NCI-H2107 (cell line): ENCODE measurements at places on chromosomes 6 and 20.

GRCh38 chr20:3922223-3922982, 33.2 kb downstream of the PANK2 start:
- no peak for DNase-seq

DNA sequence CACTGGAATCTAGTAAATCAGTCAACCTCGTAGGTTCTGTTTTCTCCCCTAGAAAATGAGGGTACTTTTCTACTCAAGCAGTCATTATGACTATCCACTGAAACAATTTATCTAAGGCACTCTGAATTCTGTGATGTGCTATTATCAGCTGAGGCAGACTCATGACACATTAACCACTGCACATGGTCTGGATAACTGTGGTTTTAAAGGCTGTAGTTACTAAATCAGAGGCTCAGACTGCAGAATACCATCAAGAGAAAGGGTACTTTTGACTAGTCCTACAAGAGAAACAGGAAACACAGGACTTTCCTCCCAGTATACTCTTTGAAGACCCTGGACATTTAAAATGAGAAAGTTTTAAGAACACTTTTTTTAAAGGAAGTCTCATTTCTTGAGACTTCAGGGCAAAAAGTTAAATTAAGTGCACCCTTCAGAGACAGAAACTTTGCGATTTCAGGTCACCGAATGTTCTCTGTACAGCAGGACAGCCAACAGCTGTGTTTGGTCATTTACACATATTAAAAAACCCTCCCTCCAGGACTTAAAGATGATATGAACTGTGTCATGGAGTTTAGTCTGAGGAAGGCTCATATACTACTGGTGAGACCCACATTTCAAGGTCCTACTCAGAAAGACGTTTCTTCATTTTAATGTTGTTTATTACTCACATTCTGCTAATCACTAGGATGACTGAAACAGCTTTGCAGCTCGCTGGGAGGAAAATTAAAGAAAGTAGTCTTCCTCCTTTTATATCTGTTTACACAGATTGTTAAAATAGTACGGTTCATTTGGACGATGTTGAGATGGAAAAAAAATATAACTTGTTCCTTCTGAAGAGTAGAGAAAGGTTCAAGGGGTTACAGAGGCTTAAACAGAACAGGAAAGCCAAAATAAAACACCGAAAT, 19.9 kb downstream of the ATXN1 start:
- DNase-seq: no peak

GRCh38 chr6:131910219-131910589, 41.0 kb downstream of the CCN2 start:
- no peak for DNase-seq

- DNase-seq: no peak
Measured at GRCh38 chr6:136404627-136405419, 115.2 kb upstream of the BCLAF1 start.

- DNase-seq: no peak
Measured at GRCh38 chr6:41392246-41392645, 56.8 kb downstream of the NCR2 start.

DNA sequence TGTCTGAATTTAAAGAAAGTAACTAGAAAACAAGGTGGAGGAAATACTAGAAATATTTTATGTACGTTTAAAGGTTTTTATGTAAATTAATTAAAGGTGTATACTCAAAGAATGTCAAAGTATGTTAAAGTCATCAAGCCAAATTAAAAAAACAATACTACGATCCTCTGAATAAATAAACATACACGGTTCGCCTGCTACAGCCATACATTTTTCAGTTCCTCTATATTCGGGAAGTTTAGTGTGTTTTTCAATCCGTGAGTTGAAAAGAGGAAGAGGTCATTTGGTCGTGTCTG, 626 bp downstream of the STX7 start:
- DNase-seq: no peak

DNA sequence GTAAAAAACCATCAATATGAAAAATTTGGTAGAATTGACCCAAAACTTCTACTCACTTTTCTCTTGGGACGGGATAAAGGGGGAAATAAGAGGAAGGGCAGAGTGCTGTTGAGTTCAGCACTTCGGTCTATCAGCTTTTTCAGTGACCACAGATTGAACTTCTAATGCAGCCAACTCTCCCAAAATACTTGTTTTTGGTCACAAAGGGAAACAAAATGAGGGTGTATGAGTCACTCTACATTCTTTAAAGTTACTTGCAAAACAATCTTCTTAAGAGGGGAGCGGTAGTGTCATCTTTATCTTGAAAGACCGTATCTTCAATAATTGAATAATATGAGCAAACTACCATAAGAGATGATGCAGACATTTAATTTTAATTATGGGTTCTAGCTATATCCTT, 661.3 kb downstream of the CD109 start:
- no peak for DNase-seq

GRCh38 chr6:69202768-69203167, 567.7 kb downstream of the ADGRB3 start:
- no peak for DNase-seq

GRCh38 chr6:158892266-158892665, 73.1 kb upstream of the EZR start:
- no peak for DNase-seq

DNA sequence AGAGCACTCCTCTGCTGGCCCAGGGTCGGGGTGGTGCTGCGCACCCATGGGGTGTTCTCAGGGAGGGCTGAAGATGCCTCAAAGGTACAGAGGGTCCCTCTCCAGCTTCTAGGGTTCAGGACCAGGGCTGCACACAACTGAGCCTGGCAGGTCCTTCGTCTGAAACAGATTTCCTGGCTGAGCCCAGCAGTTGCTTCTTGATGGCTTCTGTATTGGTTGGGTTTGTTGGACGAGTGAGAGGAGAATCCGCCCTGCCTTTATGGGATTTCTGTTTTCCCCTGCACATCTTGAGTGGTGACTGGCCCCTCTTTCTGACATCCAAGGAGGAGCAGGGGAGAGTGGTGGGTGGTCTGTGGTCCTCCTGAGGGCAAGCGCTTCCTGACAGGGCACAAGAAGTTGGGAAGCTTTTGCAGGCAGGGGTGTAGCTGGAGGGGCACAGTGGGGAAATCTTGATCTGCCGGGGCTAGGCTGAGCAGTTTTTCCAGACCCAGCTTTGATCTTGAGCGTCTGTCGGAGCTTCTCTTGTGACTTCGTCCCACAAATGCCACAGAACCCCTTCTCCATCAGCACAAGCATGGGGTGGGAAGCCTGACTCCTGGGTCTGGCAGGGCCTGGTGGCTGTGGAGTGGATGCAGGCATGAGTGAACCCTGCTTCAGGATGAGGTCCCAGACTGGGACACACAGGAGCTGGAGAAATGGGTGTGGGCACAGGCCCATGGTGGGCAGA, 116.5 kb downstream of the SYNDIG1 start:
- DNase-seq: no peak

GRCh38 chr6:39273406-39273821, 40.8 kb downstream of the KCNK17 start:
- no peak for DNase-seq

GRCh38 chr6:46473881-46474280, 17.4 kb downstream of the RCAN2 start:
- DNase-seq: no peak

GRCh38 chr20:44142413-44142812, 44.6 kb downstream of the JPH2 start:
- no peak for DNase-seq

GRCh38 chr6:4139272-4139671, 3.9 kb upstream of the ECI2 start:
- DNase-seq: no peak

GRCh38 chr6:152351742-152352141, 285.4 kb downstream of the SYNE1 start:
- DNase-seq: no peak

DNA sequence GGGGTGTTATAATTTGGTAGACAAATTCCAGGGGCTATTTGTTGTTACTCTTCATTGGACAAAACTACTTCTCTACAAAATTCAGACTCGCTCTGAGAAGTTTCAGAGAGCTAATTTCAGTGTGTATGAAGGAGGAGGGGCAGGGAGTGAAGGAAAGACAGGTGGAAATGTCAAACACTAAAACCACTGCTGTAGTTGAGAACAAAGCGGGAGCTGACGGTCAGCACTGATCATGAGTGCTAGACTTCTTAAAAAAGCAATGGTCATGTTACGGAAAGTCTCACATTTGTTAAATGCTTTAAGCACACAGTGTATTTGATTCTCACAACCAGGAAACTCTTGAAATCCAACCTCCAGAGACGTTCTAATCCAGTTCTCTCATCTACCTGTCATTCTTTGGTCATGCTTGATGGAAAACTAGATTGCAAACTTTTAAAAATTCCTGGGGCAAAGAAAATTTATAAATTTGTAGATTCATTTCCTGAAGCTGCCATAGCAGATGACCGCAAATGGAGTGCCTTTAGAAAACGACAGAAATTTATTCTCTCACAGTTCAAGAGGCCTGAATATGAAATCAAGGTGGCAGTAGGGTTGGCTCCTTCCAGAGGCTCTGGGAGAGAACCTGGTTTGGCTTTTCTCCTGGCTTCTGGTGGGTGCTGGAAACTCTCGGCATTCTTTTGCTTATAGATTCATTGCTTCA, 100.7 kb upstream of the CARMIL1 start:
- no peak for DNase-seq

- no peak for DNase-seq
Measured at GRCh38 chr20:58169450-58169849, 59.0 kb downstream of the ANKRD60 start.

DNA sequence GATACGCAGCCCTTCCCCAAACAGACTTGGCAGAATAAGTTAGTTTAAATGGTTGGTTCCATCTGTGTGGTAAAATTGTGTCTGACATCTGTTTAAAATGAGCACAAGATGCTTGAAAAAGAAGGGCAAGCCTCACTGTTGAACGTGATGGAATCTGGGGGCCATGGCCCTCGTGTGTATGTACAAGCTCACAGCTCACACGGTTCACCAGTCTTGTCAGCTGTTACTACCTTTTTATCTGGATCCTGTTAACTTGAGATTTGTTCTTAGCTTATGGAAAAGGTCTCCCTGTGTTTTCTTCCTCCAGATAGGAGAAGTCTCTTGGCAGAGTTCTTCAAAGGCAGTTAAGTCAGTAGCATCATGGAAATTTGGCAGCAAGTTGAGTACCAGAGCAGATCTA, 270.6 kb downstream of the KHDC1L start:
- DNase-seq: no peak

DNA sequence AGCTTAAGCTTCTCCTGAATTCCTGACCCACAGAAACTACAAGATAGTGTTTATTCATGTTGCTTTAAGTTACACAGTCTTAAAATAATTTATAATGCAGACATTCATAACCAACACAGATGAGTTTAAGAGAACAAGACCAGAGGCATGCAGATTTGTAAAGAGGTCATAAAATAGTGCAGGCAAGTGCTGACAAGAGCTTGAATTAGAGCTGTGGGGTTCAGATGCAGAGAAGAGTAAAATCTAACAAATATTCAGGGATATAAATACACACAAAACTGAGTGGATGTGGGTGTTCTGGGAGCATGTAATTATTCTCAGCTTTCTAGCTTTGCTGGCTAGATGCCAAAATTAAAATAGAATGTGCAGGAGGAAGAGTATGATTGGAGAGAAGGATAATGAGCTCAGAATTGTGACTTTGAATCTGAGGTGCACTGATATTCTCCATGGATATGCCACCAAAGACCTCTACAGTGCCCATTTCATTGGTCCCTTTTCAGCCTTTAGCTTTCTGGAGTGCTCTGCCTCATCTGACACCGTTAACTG, 291.9 kb upstream of the SGK1 start:
- no peak for DNase-seq

DNA sequence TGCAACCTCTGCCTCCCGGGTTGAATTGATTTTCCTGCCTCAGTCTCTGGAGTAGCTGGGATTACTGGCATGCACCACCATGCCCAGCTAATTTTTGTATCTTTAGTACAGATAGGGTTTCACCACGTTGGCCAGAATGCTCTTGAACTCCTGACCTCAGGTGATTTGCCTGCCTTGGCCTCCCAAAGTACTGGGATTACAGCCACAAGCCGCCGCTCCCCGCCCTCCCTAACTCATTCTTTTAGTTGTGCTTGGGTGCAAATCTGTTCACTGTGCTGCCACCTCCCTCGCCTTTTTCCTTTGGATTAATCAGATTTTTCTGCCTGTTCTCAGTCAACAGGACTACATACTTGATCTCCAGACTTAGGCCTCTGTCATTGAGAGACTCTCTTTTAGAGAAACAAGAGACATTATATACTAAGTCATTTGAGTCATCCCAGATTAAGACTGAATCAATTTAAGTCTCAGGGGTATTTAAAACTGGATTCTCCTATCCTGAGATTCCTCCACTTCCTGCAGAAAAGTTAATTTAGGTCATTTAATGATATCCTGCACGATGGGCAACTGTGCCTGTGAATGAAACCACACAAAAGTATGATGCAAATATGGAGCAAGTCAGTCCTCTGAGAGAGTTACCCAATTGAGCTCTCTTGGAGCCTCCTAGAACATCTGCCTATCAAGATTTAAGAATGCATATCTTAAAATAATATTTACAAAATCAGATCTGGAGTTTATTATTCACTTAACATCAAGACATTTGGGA, 136.1 kb upstream of the THEMIS start:
- no peak for DNase-seq

- DNase-seq: no peak
Measured at GRCh38 chr20:4060856-4061695, 45.7 kb upstream of the RNF24 start.

- DNase-seq: no peak
Measured at GRCh38 chr6:82365016-82365795, 1.6 kb downstream of the TPBG start.

- no peak for DNase-seq
Measured at GRCh38 chr6:153090241-153090930, 40.7 kb downstream of the RGS17 start.

GRCh38 chr20:43458422-43458924, 777 bp downstream of the SRSF6 start:
- DNase-seq: no peak

- DNase-seq: no peak
Measured at GRCh38 chr6:35496036-35496840, 641 bp downstream of the TEAD3 start.

GRCh38 chr20:13870170-13870748, 85.4 kb downstream of the NDUFAF5 start:
- no peak for DNase-seq

DNA sequence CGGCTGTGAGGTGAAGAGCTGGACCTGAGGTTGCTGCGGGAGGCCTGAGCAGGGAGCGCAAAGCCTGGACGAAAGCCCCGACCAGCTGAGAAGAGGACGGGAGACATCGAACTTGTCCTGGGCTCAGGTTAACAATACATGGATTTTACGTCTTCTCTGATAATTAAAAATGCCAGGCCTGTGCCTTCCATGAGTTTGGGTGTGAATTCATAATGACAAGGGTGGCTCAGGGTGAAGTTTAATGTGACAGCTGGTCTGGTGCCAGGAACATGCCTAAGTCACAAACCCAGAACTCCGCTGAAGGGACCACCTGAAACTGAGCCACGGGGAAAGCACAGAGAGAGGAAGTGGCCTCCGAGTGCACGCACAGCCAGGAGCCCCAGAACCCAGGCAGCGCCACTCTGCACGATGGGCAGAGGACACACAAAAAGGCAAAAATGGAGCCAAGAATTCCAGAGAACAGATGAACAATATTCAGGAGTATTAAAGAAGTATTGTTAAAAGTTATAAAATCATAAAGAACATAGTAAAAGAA, 150.1 kb upstream of the RPS6KA2 start:
- DNase-seq: no peak

- DNase-seq: no peak
Measured at GRCh38 chr6:5125152-5126006, 40.2 kb downstream of the PPP1R3G start.

GRCh38 chr6:80366714-80367113, 260.2 kb downstream of the BCKDHB start:
- DNase-seq: no peak

- DNase-seq: no peak
Measured at GRCh38 chr6:155147958-155148663, 115.7 kb upstream of the CLDN20 start.
